Esophagus muscularis mucosa (tissue), 4 donors: ENCODE measurements at places on chromosomes 12 and 14.
A peak's percentile ranks its signal among the peaks of the same experiment; 100 is the strongest.

DNA sequence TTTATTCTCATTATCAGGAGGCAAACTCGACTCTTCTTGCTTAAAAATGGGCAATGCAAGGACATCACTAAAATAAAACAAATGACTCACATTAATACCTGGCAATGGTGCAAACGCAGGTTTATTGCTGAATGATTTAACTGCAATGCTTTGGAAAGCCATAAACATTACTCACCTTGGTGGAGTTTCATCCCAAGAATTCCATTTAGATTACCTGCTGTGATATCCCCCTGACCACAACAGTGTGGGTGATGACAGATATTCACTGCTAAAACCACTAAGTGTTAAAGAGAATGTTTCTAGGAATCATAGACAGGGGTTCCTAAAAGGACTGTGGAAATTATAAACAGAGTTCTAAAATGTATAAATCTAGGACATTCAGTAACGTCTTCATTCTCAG is 35.3 kb upstream of the CSRNP2 start:
- DNase-seq: no peak

DNA sequence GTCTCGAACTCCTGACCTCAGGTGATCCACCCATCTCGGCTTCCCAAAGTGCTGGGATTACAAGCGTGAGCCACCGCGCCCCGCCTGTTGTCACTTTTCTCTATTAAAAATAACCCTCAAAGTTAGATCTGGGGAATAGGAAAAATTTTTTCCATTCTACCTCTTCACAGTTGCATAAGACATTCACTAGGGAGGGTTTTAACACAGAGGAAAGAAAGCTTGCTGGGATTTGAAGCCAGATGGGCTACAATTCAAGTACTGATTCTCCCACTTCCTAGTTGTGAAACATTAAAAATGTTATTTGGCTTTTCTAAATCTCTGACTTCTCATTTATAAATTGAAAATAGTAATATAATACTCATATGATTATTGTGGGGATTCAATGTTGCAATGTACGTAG is 23.3 kb upstream of the SLC15A5 start:
- DNase-seq: no peak

DNA sequence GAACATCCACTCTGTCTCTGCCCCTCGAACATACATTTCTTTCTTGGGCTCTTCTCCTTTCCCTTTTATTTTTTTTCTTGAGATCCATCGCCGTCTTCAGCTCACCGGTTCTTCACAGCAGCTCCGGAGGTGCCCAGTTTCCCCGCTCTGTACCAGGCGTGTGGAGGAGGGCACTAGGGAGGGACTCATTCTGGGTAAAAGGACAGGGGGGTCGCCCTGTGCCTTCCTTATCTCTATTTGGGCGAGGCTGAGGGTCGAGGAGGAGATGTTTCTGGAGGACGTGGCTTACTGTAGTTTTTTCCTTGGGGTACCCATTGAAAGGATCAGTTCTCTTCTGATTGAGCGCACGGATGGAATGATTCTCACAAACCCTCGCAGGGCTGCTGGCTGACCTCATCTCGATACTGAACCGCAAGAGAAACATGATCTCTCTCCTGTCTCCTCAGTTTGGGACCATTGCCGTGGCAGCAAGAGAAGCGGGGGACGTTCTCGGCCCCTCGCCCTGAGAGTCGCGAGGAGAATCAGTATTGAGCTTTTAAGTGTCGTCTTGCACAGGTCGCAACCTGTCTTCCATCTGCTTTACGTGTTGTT is 386 bp downstream of the LIN52 start:
- DNase-seq: no peak

DNA sequence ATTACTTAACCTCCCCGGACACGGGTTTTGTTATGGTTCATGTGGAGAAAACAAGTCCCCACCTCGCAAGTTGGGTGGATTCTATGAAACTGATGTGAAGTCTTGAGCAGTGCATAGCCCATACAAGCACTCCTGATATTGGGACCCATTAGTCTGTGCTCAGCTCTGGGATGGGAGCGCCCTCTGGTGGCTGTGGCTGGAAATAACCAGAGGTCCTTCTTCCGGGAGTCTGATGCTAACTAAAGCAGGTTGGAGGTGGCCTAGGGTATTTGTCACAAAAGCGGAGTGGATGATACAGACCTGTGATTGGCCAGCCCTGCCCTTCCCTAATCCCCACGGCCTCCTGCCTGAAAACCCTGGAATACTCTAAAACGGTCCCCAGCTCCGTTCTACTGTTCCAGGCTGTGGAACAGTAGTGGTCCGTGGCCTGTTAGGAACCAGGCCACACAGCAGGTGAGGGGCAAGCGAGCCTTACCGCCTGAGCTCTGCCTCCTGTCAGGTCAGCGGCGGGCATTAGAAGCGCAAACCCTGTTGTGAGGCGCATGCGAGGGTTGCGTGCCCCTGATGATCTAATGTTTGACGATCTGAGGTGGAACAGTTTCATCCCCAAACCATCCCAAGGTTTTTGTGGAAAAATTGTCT is 6.4 kb downstream of the SLC48A1 start:
- peak; percentile 99 for DNase-seq

DNA sequence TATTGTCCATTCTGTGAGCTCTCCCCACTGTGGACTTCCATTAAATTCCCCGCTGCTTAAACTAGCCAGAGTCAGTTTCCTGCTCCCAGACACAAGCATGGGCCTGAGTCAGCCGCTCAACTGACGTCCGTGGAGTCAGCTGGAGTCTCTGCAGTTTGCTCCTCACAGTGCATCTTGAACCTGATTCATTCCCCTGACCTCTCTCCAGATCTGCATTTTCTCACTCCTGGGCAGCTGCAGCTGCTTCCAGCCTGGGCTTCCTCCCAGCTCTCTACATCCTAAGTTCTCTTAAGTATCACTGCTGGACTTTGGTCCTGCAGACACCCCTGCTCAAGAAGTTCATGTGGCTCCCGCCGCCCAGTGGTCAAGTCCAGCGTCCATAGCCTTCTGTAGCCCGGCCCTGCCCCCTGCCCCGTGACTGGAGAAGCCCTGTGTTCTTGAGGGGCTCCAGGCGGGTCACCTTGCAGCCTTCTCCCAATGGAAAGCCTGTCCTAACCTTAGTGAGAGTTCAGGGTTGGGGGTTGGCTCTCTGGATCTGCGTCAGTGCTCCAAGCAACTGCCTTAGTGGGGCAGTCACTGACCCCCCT is 20.0 kb downstream of the NFKBIA start:
- DNase-seq: no peak

GRCh38 chr14:104094709-104095425 is 9.4 kb downstream of the ASPG start:
- no peak for DNase-seq

- DNase-seq: no peak
Measured at GRCh38 chr12:2098852-2099251, 46.1 kb downstream of the CACNA1C start.

GRCh38 chr14:104341532-104342434 is 203.4 kb downstream of the KIF26A start:
- no peak for DNase-seq

- no peak for DNase-seq
Measured at GRCh38 chr12:48795550-48796455, 6.9 kb upstream of the ADCY6 start.

DNA sequence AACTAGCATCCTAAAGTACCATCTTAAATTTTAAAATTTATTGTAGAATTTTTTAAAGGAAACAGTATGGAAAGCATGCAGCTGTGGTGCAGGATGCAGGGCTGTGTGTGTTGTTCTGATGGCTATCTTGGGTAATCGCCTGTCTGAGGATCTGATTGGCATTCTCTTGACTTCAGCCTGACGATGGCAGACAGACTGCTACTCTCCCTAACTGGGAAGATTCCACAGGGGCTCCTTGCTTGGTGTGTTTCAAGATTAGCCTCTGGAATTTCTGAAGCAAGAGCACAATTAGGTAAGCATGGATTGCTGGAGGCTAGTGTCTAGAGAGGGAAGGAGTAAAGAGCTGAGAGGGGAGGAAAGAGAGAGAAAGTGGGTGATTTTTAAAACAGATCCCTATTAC is 696.8 kb upstream of the LRFN5 start:
- DNase-seq: no peak

DNA sequence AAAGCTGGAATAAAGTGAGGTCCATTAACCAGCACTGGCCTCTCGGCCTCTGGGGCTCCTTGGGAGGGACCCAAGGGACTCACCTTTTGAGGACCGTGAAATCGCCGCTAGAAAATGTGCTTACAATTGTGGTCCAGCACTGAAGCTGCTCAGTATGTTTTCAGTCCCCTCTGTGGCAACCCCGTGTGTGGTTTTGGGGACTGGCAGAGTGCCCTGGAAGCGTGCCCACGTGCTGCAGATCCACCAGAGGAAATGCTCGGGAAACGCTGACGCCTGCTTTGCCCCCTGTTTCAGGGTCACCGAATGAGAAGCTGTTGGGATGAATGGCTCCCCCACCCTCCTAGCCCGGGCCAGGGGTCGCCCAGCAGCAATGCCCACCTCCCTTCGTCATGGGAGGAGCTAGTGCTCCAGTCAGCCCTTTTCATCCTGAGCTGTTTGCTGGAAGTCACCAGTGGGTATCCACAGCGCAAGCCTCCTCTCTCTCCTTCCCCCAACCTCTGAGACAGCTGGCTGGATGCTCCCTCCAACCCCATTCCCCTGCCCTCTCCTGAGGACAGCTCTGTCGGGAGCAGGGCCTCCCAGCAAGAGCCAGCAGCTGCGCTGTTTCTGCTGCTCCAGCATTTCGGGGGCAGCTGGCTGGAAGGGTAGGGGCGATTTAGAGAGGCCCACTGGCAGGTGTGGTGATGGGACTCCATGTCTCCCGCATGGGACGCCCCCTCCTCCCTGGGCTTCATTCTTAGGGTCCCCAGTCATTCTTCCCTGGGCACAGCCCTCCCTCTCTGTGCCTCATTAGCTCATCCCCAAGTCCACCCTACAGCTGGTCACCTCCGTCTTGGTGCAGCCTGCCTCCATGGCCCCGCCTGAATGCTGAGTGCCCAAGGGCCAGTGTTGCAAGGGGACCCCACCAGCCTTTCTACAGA is 33.2 kb upstream of the PPP1R13B start:
- DNase-seq: peak; percentile 96

DNA sequence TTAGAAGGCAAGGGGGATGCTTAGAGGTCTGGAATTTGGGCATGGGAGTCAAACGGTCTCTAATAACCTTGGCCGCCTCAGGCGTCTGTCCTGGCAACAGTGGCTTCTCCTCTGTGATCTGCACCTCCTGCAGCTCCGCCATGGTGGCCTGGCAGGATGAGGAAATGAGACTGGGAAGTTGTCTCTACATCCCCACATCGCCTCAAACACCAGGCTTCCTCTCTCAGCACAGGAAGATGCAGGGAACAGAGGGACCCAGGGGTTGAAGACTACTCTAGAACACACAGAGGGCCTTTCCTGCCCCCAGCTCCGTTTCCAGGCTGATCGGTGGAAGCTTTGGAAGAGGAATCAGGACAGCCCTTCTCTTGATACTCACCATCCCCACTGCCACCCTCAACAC is 1.7 kb downstream of the NDRG2 start:
- DNase-seq: no peak
